ENCODE measurements at places on chromosomes 13 and 19.

- DNase-seq = no peak
Measured at GRCh38 chr13:107721125-107721869, 494.0 kb downstream of the LIG4 start.

- no peak for DNase-seq
Measured at GRCh38 chr13:65597839-65598818, 1632.0 kb downstream of the PCDH9 start.

DNA sequence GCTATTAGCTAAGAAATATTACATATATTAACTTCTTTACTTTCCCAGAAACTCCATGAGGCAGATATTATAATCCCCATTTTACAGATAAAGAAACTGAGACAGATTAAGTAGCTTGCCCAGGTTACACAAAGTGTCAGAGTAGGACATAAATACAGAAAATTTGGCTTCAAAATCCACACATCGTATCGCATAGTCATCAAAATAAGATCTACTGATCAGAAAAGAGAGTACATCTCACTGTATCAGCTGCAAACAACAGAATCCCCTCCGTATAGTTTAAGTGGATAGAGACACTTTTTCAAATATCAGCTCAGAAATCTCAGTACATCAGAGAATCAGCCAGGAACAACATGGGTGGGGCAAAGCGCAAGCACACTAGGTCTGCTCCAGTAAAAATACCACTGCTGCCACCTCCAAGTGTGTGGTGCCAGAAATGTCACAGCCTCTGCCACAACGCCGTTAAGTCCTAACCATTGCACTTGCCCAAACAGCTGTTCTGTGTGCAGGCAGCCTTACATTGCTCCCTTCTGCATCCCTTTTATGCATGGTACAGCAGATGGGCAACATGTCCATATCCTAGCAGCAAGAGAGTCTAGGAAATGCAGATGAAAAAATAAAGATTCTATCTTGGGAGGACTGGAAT is 204.8 kb downstream of the KLF12 start:
- DNase-seq = no peak

DNA sequence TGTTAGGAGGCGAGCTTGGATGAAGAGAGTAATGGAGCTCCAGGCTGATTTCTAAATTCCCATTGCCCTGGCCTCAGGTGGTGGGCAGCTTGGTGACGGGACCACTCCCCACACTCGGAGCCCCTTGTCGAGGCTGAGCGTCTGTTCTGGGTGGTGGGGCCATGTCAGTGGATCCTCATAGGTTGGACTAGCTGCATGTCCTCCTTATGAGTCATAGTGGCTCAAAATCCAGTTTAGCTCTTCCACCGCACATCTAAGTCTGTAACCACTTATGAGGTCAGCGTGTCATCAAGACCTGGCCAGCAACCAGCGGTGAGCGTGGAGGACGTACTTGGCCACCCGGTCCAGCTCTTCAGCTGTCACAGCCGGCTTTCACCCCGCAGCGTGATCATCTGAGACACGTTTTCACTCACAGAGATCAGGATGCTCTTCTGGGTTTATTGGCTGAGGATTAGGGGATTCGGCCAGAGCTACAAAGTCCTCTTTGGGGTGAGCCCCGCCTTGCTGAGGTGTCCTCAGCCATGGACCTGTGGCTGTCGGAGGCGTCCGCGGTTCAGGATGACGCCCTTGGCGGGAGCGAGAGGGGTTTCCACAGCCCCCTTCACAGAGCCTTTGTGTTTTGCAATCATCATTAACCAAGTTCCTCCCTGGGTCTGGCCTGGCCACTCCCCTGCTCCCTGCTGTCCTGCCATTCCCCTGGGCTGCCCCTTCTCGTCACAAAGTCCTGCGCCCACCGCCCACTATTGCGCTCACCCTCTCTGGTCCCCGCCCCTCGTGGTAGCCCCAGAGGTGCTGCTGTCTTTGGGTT is 41.9 kb downstream of the ADPRHL1 start:
- no peak for DNase-seq

- no peak for DNase-seq
Measured at GRCh38 chr13:99066219-99066618, 88.4 kb upstream of the DOCK9 start.

DNA sequence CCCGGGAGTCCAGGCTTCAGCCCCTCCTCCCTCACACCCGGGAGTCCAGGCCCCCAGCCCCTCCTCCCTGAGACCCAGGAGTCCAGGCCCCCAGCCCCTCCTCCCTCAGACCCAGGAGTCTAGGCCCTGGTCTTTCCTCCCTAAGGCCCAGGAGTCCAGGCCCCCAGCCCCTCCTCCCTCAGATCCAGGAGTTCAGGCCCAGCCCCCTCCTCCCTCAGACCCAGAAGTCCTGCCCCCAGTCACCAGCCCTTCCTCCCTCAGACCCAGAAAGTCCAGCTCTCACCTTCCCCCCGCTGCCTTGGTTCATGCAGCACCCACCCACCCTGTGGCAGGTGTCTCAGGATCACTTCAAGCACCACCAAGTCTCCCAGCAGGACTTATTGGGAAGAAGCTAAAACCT is 14.1 kb downstream of the CYTH2 start:
- no peak for DNase-seq

- no peak for DNase-seq
Measured at GRCh38 chr13:25803641-25804040, 248.2 kb downstream of the SHISA2 start.

GRCh38 chr19:10748927-10749434 is 31.1 kb downstream of the DNM2 start:
- DNase-seq = no peak

- peak; percentile 86 for DNase-seq
Measured at GRCh38 chr19:41420101-41420880, 6.9 kb downstream of the B3GNT8 start.

- DNase-seq = no peak
Measured at GRCh38 chr19:16301999-16302694, 22.5 kb upstream of the KLF2 start.

DNA sequence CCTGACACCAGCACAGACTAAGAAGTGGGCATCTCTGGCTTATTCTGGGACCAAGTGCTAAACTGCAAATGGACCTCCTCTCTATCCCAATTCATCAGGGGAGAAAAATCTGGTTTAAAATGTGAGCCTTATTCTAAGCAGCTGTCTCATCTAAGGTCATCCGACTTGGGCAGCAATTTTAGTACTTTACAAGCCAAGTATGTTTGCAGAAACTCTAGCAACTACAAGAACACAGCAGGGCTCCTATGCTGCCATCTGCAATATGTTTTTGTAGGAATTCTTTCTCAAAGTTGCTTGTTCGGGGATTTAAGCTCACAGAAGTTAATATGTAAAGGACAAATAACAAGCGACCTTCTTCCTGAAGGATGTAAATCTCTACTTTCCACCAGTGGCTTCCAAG is 113.1 kb downstream of the FOXO1 start:
- DNase-seq = no peak

- no peak for DNase-seq
Measured at GRCh38 chr19:39351537-39352064, 9.4 kb downstream of the SAMD4B start.

DNA sequence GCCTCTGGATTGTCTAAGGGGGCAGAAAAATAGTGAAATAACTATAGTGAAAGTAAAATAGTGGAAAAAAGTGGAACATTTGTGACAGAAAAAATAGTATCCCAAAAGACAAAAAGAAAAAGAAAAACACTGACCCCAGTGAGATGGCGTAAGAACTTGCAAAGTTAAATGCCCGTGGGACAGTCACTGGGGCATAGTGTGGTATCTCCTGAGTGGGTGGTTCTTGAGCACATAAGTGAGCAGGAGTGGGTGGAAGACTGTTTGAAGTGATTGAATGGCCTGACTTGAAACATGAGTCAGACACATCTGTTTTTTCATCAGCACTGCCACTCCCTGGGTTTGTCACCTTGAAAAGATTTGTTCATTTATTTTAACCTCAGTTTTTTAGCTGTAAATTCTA is 2.5 kb downstream of the ZNF430 start:
- DNase-seq = no peak

DNA sequence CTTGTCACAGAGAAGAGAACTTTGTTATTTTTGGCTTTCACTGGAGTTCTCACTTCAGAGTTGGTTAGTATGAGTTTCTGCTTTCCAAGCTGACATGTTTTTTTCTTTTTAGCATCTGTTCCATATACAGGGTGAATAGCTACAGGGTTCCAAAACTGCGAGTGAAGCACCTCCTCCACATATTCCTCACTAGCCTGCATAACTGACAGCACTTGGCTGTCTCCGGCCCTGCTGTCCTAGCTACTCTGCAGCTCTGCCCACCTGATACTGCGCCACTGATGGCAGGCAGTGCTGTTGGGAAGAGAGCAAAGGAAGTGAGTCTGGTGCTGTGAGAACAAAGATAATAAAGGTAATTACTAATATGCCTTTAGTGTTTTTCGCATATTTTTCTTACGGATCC is 6.8 kb downstream of the ATP8A2 start:
- no peak for DNase-seq

DNA sequence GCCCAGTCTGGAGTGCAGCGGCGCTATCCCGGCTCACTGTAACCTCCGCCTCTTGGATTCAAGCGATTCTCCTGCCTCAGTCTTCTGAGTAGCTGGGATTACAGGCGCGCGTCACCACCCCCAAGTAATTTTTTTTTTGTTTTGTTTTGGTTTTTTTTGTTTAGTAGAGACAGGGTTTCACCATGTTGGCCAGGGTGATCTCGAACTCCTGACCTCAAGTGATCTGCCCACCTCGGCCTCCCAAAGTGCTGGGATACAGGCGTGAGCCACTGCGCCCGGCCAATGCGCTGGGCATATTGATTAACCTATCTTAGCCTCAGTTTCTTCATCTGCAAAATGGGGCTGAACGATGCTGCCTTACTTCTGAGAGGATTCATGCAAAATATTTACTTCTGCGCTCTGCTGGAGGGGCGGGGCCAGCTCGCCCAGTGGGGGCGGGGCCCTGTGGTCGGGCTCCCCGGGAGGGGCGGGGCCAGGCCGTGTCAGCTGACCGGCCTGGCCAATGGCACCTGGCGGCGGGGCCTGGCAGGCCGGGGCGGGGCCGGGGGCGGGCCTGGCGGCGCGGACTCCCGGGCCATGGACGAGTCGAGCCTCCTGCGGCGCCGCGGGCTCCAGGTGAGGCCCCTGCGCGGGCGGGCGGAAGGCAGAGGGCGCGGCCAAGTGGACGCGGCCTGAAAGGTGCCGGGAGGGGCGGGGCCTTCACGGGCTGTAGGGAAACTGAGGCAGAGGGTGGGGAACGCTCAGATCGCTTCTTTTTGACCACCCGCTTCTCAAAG is at the start of gene MAST3:
TSS of gene MAST3 (plus strand) at position 562 of the 776 bp plus-strand sequence. CDS start at position 577, 15 bp downstream.
- peak; percentile 62 for DNase-seq

DNA sequence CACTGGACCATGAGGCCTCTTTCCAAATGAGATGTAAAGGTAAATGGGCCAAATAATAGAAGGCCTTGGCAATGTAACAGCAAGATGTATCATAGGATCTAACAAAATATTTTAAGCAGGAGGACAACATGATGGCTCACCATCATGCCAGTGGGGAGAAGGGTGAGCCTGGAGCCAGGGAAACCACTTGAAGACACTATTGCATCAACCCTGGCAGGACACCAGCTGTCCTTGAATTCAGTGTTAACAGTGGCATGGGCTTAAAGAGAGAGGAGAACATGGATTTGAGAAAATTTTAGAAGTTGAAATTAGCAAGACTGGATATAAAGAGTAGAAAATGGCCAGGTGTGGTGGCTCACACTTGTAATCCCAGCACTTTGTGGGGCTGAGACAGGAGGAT is 6.7 kb upstream of the RCBTB2 start:
- DNase-seq = no peak

GRCh38 chr19:7787141-7787540 is 24.1 kb downstream of the CLEC4M start:
- no peak for DNase-seq

DNA sequence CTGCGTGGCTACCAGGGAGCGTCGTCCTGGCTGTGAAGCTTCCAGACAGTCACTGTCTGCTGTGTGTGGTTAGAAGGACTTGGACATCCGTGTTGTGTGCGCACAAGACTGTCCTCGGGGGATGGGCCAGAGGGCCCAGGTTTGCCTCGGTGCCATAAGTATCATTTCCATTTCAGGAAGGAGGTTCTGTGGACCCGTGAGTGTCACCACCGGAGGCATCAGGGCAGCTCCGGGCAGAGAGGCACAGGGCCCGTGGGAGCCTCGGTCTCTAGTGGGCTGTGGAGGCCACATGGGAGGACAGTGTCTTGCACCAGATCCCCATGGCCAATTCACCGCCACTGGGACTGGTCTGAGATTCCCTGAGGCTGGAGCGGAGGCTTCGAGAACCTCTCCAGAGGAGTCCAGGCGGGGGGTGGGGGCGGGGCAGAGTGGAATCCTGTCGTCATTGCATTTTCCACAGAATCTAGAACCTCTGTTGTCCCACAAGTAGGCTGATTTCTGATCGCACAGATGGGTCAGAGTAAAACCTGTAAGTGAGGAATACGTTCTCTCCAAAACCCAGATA is 6.0 kb downstream of the ZNF57 start:
- DNase-seq = no peak

DNA sequence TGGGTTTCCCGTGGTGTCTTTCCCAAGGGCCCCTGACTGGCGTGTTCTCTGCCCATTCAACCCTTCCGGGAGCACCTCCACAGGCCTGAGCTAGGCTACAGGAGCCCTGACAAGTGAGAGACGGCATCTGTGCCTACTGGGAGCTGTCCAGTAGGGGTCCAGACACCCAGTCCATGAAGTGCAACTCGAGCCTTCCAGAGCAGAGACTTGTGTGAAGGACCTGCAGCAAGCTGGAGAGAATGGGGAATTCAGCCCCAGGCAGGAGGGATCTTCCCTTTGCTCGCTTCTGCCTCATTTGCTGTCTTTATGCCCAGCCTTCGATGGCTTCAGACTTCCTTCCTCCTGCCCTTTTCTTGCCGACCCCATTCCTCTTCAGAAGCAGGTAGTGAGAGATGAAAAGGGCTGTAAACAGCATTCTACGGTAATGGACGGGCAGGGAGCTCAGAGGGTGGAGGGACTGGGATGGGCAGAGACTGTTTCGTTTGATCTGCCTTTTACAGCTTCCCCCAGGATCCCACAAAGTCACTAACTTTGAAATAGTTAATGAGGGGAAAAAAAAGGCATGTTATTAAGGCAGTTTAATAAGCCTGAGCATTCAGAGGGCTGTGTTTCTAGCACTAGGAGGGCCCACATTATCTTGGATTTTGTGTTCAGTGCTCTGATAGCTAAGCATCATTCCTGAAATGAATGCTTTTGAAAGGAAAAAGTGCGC is 327.6 kb downstream of the FGF9 start:
- DNase-seq = no peak

GRCh38 chr19:35444735-35445134 is 3.3 kb upstream of the FFAR2 start:
- DNase-seq = no peak

DNA sequence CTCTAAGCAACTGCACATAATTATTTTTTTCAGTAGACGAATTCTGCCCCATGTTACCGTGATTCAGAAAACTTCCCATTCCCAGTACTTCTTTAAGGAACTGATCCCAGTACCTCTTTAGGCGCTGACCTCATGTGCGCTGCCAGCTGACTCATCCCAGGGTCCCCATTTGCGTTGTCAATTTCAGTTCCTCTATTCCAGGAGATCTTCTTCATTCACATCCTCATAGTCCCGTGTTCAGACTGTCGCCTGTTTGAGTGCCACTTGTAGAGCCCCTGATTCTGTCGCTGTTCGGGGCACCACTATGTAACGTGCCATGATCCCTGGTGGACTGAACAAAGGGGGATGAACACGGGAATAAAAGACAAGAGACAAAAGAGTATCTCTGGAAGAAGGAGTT is 16.4 kb downstream of the FPR3 start:
- peak; percentile 37 for DNase-seq

Data from KBM-7 (cell line).